ENCODE measurements at places on chromosomes 4 and X. TPM values are rescaled to one million over a fixed set of nuclear protein-coding genes. Genes with fewer than 3 reads are reported as not detected.
A peak's percentile ranks its signal among the peaks of the same experiment; 100 is the strongest.

The ZNF630 gene
- total RNA-seq, result 2.1 TPM

The FAT1 gene
- 663 TPM for total RNA-seq

The IL2RG gene
- not detected for total RNA-seq

The CENPI gene
- 5.7 TPM for total RNA-seq

The HSD17B11 gene
- 11.3 TPM for total RNA-seq

The FHIP1A gene
- total RNA-seq, result 1.7 TPM

The CFI gene
- total RNA-seq, result not detected

- no peak overlapping the region for H3K4me3 ChIP-seq
- peak overlapping the region; percentile 82 for H3K27ac ChIP-seq
- peaks cover 31% of the 10 kb centered on the region for H3K36me3 ChIP-seq
- no peaks in the 10 kb centered on the region for H3K27me3 ChIP-seq
- H3K4me1 ChIP-seq, result peaks cover 69% of the 10 kb centered on the region
Measured at GRCh38 chr4:77047037-77047436, 28.8 kb downstream of the CCNI start.

DNA sequence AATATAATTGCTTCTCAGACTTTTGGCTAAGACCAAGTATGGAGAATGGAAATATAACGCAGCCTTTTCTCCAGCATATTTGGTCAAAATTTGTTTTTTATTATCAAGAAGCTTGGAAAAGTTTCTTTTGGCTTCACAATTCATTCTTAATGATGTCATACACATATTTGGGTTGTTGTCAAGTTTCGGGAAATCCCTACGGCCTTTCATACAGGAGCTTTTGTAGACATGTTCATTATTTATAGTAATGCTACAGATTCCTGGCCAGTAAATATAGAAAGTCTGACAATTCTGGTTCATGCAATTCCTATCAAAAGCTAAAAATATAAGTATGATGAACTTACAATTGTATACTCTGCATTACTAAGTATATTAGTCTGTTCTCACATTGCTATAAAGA lies 112.9 kb downstream of the IRF2 start:
- DNase-seq, result no peak
- no peak overlapping the region for H3K4me3 ChIP-seq
- H3K27me3 ChIP-seq, result no peaks in the 10 kb centered on the region
- H3K36me3 ChIP-seq, result peaks cover 2% of the 10 kb centered on the region

- no peak overlapping the region for H3K27ac ChIP-seq
- no peak overlapping the region for H3K4me3 ChIP-seq
- H3K36me3 ChIP-seq, result no peaks in the 10 kb centered on the region
- no peak for DNase-seq
- H3K4me1 ChIP-seq, result no peaks in the 10 kb centered on the region
- peaks cover 18% of the 10 kb centered on the region for H3K27me3 ChIP-seq
Measured at GRCh38 chr4:157934151-157934550, 238.7 kb downstream of the GASK1B start.

GRCh38 chrX:23559975-23560374 lies 107.3 kb upstream of the PRDX4 start:
- H3K4me1 ChIP-seq, result no peaks in the 10 kb centered on the region
- DNase-seq, result no peak
- no peak overlapping the region for H3K4me3 ChIP-seq

DNA sequence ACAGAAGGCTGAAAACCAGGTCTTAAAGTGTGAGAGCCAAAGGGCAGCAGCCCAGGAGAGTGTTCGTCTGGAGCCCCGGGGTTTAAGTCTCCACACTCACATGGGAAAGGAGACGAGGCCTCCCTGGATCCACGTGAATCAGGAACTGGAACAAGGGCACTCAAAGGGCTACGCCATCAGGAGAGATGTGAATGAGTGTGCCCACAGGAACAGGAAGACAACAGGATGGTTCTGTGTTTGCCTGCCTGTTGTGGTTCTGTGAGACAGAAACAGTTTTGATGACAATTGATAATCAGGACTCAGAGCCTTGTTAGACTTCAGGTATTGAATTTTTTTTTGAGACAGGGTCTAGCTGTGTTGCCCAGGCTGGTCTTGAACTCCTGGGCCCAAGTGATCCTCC lies 4.9 kb upstream of the CTBP1 start:
- H3K27ac ChIP-seq, result no peak overlapping the region
- peaks cover 15% of the 10 kb centered on the region for H3K4me1 ChIP-seq
- H3K4me3 ChIP-seq, result no peak overlapping the region

- no peak for DNase-seq
- no peaks in the 10 kb centered on the region for H3K36me3 ChIP-seq
- H3K4me3 ChIP-seq, result no peak overlapping the region
- H3K27ac ChIP-seq, result no peak overlapping the region
- no peaks in the 10 kb centered on the region for H3K4me1 ChIP-seq
Measured at GRCh38 chr4:62288808-62289541, 1088.8 kb downstream of the ADGRL3 start.

GRCh38 chrX:39476604-39477021 lies 621.1 kb downstream of the BCOR start:
- no peak for DNase-seq
- H3K27me3 ChIP-seq, result no peaks in the 10 kb centered on the region
- no peak overlapping the region for H3K27ac ChIP-seq

DNA sequence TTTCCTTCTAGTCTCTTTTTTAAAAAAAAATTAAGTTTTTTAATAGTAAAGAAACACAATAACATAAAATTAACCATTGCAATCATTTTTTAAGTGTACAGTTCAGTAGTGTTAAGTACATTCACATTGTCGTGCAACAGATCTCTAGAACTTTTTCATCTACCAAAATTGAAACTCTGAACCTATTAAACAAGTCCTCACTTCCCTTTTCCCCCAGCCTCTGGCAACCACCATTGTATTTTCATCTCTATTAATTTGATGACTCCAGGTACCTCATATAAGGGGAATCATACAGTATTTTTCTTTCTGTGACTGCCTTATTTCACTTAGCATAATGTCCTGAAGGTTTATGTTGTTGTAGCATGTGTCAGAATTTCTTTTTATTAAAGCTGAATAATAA lies 31.8 kb downstream of the MSL3 start:
- H3K27me3 ChIP-seq, result no peaks in the 10 kb centered on the region
- H3K4me3 ChIP-seq, result no peak overlapping the region
- DNase-seq, result no peak
- no peaks in the 10 kb centered on the region for H3K36me3 ChIP-seq
- H3K27ac ChIP-seq, result no peak overlapping the region
- no peaks in the 10 kb centered on the region for H3K4me1 ChIP-seq

- DNase-seq, result no peak
- no peaks in the 10 kb centered on the region for H3K36me3 ChIP-seq
- H3K4me3 ChIP-seq, result no peak overlapping the region
- H3K27ac ChIP-seq, result peak overlapping the region; percentile 71
Measured at GRCh38 chr4:86011117-86011516, 348.7 kb downstream of the MAPK10 start.

DNA sequence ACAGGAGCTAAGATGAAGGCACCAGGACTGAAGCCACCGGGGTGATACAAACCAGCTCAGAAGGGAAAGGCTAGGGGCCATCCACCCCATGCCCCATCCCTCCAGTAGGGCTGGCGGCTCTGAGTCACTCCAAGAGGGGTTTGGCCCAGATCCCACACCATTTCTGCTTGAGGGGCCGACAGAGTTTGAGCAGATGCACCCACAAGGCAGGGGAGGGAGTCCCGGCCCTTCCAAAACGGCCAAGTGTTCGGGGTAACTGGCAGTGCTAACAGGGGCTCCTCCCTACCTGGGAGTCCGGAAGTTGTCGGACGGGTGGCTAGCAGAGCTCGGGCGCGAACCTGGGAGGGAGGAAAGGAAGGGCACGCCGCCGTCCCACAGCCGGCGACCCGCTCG lies 412 bp downstream of the SLC10A3 start:
- no peaks in the 10 kb centered on the region for H3K27me3 ChIP-seq
- peaks cover 16% of the 10 kb centered on the region for H3K4me1 ChIP-seq
- peak overlapping the region; percentile 78 for H3K4me3 ChIP-seq
- peak overlapping the region; percentile 88 for H3K27ac ChIP-seq
- no peak for DNase-seq

DNA sequence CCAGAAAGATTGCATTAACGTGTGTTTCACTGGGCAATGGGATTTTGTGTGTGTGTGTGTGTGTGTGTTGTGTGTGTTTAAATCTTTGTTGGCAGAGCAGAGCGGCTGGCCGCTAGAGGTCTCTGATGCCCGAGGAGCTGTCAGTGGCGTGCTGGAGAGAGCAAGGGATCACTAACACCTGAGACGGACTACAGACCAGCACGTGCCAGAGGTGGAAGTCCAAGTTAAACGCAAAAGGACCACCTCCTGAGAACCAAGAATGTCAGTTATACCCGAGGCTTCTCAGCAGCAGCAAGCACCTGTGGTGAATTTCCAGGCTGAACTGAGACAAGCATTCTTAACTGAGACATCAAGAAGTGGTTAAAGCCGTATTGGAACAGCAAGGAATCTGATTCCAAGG lies 9.0 kb upstream of the SLC25A14 start:
- H3K4me3 ChIP-seq, result peak overlapping the region; percentile 15
- H3K4me1 ChIP-seq, result no peaks in the 10 kb centered on the region
- H3K27ac ChIP-seq, result no peak overlapping the region
- peaks cover 24% of the 10 kb centered on the region for H3K27me3 ChIP-seq

DNA sequence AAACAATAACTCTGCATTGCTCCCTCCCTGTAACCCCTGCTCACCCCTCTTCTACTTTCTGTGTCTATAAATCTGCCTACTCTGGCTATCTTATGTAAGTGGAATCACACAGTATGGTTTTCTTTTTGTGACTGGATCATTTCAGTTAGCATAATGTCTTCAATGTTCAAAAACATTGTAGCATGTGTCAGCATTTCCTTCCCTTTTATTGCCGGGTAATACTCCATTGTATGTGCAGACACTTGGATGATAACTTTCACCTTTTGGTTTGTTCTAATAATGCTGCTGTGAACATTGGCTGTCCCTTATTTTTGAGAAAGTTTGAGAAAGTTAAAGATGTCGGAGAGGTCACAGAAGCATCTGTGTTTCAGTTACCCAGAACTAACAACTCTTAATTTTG lies 60.6 kb upstream of the TLR2 start:
- peaks cover 25% of the 10 kb centered on the region for H3K36me3 ChIP-seq
- H3K27ac ChIP-seq, result no peak overlapping the region
- H3K4me3 ChIP-seq, result no peak overlapping the region
- DNase-seq, result no peak
- H3K27me3 ChIP-seq, result no peaks in the 10 kb centered on the region

DNA sequence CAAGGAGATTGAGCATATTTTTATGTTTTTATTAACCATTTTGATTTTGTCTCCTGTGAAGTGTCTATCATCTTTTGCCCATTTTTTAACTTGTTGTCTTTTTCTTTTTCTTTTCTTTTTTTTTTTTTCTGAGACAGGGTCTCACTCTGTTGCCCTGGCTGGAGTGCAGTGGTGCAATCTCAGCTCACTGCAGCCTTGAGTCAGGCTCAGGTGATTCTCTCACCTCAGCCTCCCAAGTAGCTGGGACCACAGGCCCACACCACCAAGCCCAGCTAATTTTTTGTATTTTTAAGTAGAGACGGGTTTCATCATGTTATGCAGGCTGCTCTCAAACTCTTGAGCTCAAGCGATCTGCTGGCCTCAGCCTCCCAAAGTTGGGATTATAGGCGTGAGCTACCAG lies 4.6 kb upstream of the ADD1 start:
- H3K27ac ChIP-seq, result no peak overlapping the region
- no peak for DNase-seq
- peaks cover 22% of the 10 kb centered on the region for H3K4me1 ChIP-seq
- no peak overlapping the region for H3K4me3 ChIP-seq
- no peaks in the 10 kb centered on the region for H3K27me3 ChIP-seq

DNA sequence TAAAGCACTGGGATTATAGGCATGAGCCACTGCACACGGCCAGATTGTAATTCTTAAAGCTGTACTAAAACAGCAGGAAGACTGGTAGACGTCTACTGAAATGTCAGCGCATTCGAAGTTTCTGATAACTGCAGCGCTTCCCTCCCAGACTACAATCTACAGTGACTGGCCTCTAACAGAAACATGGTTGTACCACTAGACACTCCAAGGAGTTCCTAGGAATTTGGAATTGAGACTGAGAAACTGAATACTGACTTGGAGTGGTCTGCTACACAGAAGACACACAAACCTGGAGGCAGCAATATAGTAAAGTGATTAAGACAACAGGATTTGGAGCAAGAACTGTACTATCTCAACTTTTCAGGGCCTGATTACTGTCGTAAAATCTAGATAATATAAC lies 937 bp downstream of the HELQ start:
- no peak for DNase-seq
- peaks cover 20% of the 10 kb centered on the region for H3K4me1 ChIP-seq
- H3K27me3 ChIP-seq, result no peaks in the 10 kb centered on the region
- H3K4me3 ChIP-seq, result peak overlapping the region; percentile 100
- peaks cover 14% of the 10 kb centered on the region for H3K36me3 ChIP-seq
- peak overlapping the region; percentile 100 for H3K27ac ChIP-seq

All from chondrocyte (in vitro differentiated cells).